ENCODE measurements at places on chromosomes 16 and 17. TPM values are rescaled to one million over a fixed set of nuclear protein-coding genes. Genes with fewer than 3 reads are reported as not detected.

The PHLPP2 gene
- 98.4 TPM for total RNA-seq

The HBA2 gene
- total RNA-seq = 10.8 TPM

The SLC9A5 gene
- total RNA-seq = 4.5 TPM

The PYY gene
- total RNA-seq = 27.7 TPM

The CACNG1 gene
- not detected for total RNA-seq

The CDR2L gene
- total RNA-seq = 5.6 TPM

The CYLD gene
- 36.8 TPM for total RNA-seq

The MYH2 gene
- 0.68 TPM for total RNA-seq

The ATP6V0A1 gene
- total RNA-seq = 96.9 TPM

The CARD14 gene
- total RNA-seq = 0.14 TPM

The GNG13 gene
- 0.48 TPM for total RNA-seq

The BCO1 gene
- total RNA-seq = 1.6 TPM

The ICAM2 gene
- not detected for total RNA-seq

The KRT24 gene
- not detected for total RNA-seq

The HOXB2 gene
- total RNA-seq = 13.5 TPM

The ENPP7 gene
- not detected for total RNA-seq

The CPNE2 gene
- total RNA-seq = 41.6 TPM

The RGS11 gene
- total RNA-seq = 4.4 TPM

The G6PC1 gene
- not detected for total RNA-seq

The CLDN9 gene
- not detected for total RNA-seq

The CHCT1 gene
- not detected for total RNA-seq

The TMEM97 gene
- 57.7 TPM for total RNA-seq

The VAT1 gene
- 73.0 TPM for total RNA-seq

The DOC2B gene
- total RNA-seq = 2.4 TPM

The OTOA gene
- total RNA-seq = 0.32 TPM

The CYGB gene
- 20.1 TPM for total RNA-seq

The TUBG2 gene
- total RNA-seq = 11.0 TPM

The ADAM11 gene
- 2.0 TPM for total RNA-seq

The KRTAP2-2 gene
- total RNA-seq = not detected

The SRCIN1 gene
- total RNA-seq = 1.8 TPM

The CACNG3 gene
- not detected for total RNA-seq

The CRHR1 gene
- not detected for total RNA-seq

The TMEM238L gene
- 34.4 TPM for total RNA-seq

The PRSS8 gene
- 510 TPM for total RNA-seq

The AANAT gene
- total RNA-seq = not detected

The ERN1 gene
- 14.1 TPM for total RNA-seq

The SLC16A6 gene
- total RNA-seq = 0.14 TPM

The PPM1E gene
- not detected for total RNA-seq

The PLXDC1 gene
- 4.3 TPM for total RNA-seq

All from transverse colon (tissue), 4 donors.